ENCODE measurements at places on chromosomes 12 and 14.

DNA sequence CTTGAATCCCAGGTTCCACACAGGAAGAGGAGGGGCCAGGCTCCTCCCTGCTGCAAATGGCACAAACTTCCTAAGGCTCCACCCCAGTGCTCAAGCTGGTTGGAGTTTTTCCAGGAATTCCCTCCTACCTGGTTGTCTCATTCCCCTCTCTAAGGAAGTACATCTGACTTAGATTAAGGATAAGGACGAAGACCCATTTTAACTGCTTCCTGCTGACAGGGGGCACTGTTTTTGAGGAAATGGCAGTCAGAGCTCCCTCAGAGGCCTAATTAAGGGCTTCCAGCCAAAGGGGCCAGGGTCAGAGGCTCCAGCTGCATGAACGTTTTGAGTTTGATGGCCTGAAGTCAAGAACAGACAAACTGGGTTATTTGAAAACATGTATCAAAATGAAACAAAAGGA, 1084.7 kb downstream of the SLC6A15 start:
- no peak for DNase-seq

DNA sequence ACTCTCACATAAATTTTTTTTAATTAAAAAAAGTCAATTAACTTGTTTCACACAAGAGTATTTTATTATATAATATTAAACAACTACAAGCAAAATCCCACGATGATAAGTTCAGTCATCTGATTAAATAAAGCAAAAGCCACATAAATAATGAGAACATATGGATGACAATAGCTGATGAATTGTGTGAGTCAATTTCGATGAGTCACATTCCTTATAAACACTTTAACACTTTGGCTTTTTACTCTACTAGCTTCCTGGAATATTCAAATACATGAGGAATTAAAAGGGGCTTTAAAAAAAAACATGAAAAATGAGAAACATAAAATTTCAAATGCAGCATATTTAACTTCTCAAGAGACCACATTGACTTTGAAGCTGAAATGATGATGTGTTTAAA, 95.3 kb downstream of the BCAT1 start:
- DNase-seq, result no peak

- DNase-seq, result no peak
Observed at GRCh38 chr14:91284146-91284790, 39.8 kb upstream of the GPR68 start.

GRCh38 chr12:89236748-89237383, 115.4 kb downstream of the DUSP6 start:
- DNase-seq, result no peak

DNA sequence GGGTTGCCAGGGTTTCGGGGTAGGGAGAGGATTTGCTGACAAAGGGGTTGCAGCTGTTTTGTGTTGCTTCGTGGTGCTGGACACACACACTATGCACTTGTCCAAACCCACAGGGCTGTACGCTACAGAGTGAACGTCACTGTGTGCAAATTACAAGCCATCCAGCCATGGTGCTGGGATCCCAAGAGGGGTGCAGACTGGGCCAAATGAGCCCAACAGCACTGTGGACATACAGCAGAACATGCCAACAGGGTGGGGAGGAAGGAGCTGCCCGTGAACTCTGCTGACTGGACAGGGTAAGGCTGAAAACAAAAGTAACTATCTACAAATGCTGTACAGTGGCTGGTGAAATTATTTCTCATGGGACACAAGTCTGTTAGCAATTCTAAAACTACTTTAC, 25.2 kb downstream of the POLE start:
- no peak for DNase-seq

GRCh38 chr14:31401369-31401932, 18.9 kb downstream of the HEATR5A start:
- no peak for DNase-seq

DNA sequence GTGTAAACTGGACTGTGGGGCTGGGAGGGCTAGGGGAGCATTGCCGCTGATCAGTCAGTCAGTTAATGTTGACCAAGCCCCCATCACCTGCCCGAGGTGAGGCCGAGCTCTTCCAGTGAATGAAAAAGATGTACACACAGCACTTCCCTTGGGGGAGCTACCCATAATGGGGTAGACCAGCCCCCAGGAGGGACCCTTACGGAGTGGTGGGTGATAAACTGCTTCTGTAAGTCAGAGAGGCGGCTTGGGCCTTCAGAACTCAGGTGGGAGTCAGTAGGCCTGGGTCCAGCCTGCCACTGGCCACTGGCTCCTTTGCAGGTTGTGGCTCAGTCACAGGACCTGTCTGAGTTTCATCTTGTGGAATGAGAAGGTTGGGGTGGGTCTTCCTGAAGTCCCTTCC, 43.5 kb downstream of the TSPAN9 start:
- no peak for DNase-seq

DNA sequence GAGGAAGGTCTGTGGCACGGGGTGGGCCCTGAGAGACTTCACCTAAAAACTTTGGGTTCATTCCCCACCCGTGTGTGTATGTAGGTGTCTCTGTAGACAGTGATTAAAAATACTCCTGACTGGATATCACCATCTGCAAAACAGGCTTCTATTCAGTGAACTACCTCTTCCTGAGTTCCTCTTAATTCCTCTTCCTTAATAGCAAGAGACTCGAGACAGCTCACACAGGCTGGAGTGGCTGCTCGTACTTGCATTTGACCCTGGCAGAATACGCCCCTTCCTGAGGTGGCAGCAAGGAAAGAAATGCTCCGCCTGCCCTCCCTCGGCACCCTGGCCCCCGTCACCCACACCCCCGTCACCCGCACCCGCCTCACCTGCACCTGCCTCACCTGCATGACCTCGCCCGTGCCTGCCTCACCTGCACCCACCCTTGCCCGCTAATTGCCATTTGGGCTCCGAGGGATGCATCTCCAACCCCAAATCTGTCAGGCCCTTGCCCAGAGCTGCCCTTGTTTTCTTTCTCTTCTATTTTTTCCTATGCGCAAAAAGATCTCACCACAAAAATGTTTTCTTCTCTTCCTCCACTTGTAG, 90.0 kb downstream of the FBXL14 start:
- no peak for DNase-seq

DNA sequence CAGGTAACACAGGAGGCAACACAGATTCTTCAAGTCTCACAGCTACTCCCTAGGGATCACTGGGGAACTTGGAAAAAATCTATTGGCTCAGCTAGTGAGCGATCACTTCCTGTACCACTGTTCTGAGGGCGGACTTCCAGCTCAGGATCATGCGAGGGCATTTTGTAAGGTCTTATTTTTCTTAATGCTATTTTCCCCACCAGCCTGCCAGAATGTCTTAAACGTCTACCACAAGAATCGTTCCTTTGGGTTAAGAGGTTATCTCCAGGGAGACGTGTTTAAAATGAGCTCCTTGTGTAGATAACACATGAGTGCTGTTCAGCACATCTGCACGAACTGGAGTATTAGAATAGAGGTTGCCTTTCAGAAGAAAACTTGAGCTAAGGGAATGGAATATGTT, 162.6 kb downstream of the ETNK1 start:
- DNase-seq, result no peak

- DNase-seq, result no peak
Observed at GRCh38 chr12:75288860-75289259, 41.3 kb downstream of the CAPS2 start.

GRCh38 chr14:71395151-71395604, 487.9 kb downstream of the PCNX1 start:
- DNase-seq, result no peak

DNA sequence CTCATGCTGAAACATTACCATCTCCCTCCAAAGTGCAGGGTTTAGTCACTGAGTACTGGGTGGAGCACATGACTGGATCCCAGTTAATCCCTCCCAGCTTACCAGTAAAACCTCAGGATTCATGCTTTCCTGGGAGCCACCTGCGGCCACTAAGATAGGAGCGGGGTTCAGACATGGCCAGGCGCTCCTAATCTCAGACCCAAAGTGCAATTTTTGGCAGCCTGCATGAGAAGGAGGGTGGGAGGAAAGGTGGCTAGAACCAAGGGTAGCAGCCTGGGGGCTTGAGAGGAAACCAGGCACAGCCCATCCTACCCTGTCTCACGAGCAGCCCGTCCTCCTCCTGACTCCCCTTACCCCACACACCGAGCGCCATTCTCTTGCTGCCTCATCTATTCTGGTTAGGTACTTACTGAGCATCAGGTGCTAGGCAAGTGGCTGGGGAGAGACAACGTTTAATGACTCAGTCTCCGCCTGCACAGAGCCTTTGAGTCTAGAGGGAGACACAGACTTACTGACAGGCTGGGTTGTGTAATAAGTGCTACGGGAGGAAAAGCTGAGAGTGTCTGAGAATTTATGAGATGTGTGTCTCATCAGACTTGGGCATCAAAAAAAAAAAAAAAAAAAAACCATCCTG, 9.9 kb downstream of the GPRC5A start:
- no peak for DNase-seq

DNA sequence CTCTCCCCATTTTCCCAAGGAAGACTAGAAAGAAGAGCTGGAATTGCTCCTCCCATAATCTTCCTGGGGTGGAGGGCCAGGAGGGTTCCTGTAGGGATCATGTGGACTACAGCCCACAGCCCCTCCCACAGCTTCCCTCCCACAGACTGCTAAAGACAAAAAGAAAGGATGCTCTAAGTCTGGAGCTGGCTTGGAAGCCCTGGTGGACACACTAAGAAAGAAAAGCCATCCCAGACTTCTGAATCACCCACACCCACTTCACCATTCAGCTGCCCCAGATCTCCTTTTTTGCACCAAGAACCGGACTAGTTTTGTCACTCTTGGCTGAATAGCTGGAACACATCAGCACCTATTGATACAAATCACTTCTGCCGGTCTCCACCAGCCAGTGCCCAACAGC, 56.8 kb upstream of the PLXNC1 start:
- DNase-seq, result no peak

DNA sequence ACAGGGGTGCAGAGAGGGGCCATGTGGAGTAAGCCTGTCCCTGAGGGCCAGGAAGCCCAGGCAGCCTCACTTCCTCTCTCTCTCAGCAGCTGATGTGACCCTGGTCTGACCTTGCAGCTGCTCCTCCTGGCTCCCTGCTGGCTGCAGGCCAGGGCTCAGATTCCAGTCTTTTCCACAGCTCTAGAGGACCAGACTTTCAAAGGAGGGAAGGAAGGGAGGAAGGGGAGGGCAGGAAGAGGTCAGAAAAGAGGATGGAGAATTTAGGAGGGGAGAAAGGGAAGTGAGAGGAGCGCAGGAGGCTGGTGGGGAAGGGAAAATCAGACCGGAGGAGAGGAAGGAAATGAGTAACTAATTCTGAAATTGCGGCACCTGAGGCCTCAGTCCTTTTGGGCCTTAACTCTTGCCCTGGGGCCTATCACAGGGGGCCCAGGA, 40.9 kb upstream of the VASH1 start:
- DNase-seq, result no peak

DNA sequence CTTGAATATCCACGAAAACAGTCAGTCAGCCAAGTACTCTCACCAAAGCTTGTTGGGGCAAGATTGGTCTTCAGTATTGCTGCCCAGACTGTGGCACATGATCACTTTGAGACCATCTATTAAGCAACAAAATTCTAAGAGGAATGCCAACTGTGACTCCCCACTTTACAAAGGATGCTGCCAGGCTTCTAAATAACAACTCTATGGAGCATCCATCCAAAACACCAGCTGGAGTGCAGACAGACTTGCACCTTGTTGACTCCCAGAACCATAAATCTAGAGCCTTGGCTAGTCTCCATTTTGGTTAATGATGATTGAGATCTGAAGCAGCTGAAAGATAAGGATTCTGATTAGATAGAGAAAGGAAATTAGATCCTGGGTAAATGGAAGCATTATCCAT, 132.8 kb downstream of the DIO2 start:
- no peak for DNase-seq

GRCh38 chr14:106021832-106022231, 495.4 kb downstream of the TMEM121 start:
- DNase-seq, result no peak

- DNase-seq, result no peak
Observed at GRCh38 chr12:65282840-65283239, 4.4 kb downstream of the MSRB3 start.

DNA sequence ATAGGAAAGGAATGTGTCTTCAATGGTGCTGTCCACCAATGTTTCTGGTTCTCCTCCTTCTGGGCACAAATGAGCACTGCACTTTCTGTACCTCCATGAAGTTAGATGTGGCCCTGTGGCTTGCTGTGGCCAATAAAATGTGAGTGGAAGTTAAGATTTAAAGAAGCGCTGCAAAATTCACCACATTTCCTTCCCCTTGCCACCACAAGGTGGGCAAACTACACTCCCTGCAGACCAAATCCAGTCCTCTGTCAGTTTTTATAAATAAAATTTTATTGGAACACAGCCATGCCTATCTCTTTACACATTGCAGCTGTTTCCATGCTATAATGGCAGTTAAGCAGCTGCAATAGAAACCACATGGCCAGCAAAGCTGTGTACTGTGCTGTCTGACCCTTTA, 141.4 kb upstream of the TMPO start:
- DNase-seq, result no peak

GRCh38 chr14:58731465-58732293, 93.9 kb downstream of the DACT1 start:
- DNase-seq, result no peak

DNA sequence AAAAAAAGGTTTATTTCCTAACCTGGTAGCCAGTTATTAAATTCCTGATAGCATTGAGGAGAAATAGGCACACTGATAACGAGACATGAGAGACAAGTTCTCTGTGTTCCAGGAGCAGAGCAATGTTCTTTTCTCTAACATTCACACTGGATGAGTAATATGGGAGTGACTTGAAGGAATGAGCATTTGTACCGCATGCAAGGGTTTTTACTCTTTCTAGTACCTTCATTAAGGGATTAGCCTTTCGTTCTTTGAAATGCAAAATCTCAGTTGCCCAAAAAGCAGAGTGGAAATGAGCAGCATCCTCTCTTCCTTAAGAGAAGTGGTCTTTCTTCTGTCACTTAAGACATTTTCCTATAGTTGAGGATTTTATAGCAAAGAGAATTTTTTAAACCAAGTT, 54.7 kb downstream of the FGD4 start:
- no peak for DNase-seq

GRCh38 chr12:47302111-47302671, 222.4 kb upstream of the AMIGO2 start:
- no peak for DNase-seq
